ENCODE measurements at places on chromosomes 4 and X.

DNA sequence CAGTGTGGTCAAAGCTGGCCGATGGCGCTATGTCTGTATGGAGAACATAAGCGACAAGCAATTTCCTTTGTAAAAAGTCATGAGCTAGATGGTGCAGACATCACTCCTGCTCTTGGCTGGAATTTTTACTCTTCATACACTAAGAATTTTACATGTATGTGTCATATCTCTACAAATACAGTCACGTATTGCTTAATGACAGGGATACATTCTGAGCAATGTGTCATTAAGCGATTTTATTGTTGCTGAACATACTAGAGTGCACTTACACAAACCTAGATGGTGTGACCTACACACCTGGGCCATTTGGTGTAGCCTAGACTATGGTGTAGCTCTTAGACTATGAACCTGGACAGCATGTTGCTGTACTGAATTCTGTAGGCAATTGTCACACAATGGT, 185.4 kb downstream of the SOWAHB start:
- no peak for ATAC-seq

DNA sequence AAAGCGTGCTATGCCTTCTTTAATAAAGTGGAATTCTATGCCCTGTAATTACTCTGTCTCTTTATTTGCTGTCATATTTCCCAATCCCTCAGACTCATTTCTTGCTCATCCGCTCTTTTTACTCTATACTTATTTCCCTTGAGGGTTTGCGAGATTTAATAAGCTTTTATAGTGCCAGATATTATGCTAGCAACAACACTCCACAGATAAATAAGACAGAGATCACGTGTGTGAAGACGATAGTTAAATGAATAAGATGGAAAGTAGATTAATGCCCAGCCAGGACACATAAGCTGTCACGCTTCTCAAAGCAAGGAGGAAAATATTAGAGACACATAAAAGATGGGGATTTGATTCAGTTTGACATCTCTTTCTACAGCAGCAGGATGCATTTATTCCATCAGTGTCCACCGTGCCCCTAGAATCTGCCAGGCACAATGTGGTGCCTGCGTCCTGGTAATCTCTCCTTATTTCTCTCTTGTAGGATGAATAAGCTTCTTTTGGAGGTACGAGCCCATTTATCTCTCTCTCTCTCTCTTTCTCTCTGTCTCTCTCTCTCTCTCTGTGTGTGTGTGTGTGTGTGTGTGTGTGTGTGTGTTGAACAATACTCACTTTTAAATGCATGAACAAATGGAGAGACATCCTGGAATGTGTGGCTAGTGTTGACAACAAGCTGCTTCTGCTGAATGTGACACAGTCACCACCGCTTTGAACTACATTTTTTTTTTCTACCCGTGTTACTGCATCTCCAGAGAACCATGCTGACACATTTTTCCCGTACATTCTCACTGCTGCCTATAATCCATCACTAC, 48.2 kb downstream of the TMEM156 start:
- ATAC-seq = peak; percentile 26

DNA sequence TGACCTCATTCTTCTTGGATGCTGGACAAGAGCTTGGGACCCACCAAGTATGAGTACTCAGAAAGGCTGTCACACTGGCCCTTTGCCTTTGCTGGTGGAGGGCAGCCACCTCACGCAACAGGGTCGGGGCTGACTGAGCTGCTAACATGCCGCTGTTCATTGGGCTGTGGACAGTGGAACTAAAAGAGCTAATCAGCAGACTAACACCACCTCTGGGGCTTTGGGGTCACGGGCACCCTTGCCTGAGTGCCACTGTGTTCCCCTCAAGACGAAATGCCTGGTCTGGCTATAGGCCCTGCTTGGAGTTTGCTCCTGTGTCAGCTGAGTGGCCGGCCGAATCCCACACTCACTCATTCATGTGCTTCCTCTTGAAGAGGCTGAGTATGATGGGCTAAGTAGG, 559.6 kb downstream of the SPRY1 start:
- no peak for ATAC-seq

GRCh38 chrX:39910651-39911050, 187.1 kb downstream of the BCOR start:
- ATAC-seq = no peak

All from SK-N-SH treated with all-trans-retinoic acid at 6 μM for 48 hours (cell line).